ENCODE measurements at places on chromosomes 12 and 14.
A peak's percentile ranks its signal among the peaks of the same experiment; 100 is the strongest.

- DNase-seq: no peak
These were observed 133.5 kb downstream of the CPNE8 start for GRCh38 chr12:38771871-38772270.

GRCh38 chr14:93103392-93104080 lies 12.2 kb downstream of the ITPK1 start:
- DNase-seq: no peak

- DNase-seq: no peak
These were observed 165.3 kb downstream of the ALX1 start for GRCh38 chr12:85445060-85445938.

DNA sequence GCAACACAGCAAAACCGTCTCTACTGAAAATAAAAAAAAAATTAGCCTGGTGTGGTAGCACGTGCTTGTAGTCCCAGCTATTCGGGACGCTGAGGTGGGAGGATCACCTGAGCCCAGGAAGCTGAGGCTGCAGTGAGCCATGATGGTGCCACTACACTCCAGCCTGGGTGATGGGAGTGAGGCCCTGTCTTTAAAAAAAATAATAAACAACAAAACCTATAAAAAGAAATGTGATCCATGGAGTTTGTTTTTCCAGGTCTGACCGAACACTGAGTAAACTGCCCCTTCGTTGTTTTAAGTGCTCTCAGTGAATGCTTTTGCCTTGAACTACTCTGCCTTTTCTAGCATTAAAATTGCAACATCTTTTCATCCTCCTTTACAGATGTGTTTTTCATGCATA lies 76.8 kb downstream of the TESC start:
- no peak for DNase-seq

- no peak for DNase-seq
These were observed 15.5 kb downstream of the TPCN1 start for GRCh38 chr12:113236539-113237399.

GRCh38 chr12:57745485-57745881 lies 644 bp downstream of the TSPAN31 start:
- DNase-seq: no peak

- DNase-seq: no peak
These were observed 5.5 kb downstream of the NKX2-1 start for GRCh38 chr14:36514278-36515104.

DNA sequence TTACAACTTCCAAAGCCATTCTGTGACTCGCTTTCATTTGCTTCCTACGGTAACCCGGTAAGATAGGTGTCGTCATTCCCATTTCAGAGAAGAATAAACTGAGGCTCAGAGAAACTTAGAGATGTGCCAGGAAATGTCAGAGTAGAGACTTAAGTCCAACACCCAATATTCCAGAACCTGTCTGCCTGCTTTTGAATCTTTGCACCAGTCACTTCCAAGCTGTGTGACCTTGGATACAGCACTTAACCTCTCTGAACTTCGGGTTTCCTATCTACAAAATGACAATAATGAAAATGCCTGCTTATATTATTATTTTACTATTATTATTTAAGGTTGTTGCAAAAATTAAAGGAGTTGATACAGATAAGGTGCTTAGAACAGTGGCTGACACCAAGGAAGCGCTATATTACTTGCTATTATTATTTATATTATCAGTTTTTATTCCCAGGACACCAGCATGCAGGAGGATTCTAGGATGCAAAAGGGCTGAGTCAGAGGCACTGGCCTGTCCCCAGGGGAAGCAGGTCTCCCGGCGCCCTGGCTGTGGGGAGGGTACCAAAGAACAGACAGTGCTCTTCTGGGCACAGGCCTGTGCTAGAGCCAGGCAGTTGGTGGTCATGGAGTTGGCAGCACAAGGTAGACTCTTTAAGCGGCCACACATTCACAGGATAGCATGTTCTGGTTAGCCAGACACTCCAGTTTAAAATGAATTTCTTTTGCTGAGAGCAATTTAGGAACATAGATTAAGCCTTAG lies 5.4 kb downstream of the HSPB8 start:
- DNase-seq: no peak

DNA sequence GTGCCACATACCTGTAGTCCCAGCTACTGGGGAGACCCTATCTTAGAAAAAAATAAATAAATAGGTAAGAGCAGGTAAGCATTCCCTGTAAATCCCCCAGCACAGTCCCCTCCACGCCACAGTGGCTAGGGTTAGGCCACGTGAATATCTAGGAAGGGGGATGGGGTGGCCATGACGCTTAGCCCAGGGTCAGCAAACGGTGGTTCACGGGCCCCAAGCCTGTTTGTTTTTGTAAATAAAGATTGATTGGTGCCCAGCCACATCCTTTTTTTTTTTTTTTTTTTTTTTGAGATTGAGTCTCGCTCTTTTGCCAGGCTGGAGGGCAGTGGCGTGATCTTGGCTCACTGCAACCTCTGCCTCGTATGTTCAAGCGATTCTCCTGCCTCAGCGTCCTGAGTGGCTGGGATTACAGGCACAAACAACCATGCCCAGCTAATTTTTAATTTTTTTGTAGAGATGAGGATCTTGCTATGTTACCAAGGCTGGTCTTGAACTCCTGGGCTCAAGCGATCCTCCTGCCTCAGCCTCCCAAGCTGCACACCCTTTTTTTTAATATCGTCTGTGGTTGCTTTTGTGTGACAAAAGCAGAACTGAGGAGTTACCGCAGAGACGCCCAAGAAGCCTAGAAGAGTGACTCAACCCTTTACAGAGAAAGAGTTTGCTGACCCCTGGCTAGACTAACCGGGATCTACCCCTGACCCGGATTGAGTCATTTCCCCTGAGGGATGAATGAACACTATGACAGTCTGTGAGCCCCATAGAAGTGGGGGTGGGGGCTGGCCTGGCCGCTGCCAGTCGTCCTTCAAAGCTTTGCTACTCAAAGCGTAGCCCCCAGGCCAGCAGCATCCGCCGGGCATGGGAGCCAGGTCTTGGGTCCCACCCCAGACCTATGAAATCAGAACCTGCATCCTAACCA lies 113.7 kb upstream of the NCOR2 start:
- DNase-seq: peak; percentile 85

DNA sequence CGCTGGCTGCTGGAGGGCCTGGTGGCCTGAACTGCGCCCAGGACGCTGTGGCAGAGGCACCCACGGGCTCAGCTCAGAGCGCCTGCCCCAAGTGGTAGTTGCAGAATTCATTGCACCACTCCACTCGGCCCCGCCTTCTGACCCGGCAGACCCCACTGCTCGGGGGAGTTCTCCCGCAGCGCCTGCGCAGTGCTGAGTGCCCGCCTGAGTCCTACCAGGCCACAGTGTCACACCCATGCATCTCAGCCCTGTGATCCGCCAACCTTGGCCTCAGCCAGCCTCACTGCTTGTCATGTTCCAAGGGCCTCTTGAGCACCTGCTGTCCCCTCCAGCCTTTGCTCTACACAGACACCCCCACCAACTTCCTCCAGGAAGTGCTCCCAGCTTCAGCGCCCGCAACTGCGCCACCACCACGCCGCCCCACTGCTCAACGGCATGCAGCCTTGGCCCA lies 12.2 kb downstream of the DEGS2 start:
- no peak for DNase-seq

- DNase-seq: no peak
These were observed 172.9 kb downstream of the ZFP36L1 start for GRCh38 chr14:68619790-68620574.

GRCh38 chr14:93079321-93079720 lies 36.4 kb downstream of the ITPK1 start:
- no peak for DNase-seq

- DNase-seq: peak; percentile 67
These were observed 97.0 kb downstream of the TMEM30B start for GRCh38 chr14:61184112-61184511.

DNA sequence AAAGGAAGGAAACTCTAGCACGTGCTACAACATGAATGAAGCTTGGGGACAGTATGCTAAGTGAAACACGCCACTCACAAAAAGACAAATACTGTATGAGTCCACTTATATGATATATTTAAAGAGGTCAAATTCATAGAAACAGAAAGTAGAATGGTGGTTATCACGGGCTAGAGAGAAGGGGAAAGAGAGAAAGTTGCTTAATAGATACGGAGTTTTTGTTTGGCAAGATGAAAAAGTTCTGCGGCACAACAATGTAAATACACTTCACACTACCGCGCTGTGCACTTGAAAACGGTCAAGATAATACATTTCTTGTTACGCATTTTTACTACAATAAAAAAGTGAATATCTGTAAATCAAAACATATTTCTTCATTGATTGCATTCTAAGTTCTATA lies 37.3 kb downstream of the FBLN5 start:
- DNase-seq: no peak

GRCh38 chr12:32440120-32440865 lies 40.9 kb downstream of the FGD4 start:
- no peak for DNase-seq

- no peak for DNase-seq
These were observed 8.0 kb downstream of the AGAP2 start for GRCh38 chr12:57730336-57731067.

DNA sequence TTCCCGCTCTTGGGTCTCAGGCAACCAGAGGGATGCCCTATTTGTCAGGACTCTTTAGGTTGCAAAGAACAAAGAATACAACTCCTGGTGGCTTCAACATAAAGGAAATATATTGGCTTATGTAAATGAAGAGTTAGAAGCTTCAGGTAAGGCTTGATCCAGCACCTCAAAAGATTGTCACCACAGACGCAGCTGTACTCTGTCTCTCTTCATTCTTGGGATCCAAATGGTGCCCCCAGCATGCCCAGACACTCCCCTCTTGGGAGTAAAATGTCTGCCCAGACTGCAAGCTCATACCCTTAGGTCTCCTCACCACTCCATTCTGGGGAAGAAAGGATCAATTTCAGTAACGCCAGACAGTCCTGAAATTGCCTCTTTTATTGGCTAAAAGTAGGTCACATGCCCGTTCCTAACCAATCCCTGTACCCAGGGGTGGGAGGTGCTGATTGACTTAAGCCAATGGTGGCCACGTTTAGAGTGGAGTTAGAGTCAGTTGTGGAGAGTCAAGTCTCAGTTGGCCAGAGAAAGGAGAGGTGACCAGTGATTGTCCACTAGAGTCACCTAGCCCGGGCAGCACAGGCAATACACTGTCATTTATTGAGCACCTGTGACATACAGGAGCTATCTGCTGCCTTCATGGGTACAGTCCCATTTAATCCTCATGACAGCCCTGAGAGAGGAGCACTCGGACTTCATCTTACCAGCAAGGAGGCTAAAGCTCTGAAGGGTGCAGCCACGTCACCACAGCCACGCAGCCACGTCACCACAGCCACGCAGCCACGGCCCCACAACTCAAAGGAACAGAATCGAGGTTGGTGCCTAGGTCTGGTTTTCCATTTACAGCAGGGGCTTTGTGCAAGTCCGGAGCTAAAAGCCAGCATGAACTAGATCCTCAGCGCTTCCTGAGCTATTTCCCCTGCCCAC lies 19.7 kb upstream of the BEGAIN start:
- no peak for DNase-seq

- no peak for DNase-seq
These were observed 361.1 kb upstream of the CLEC14A start for GRCh38 chr14:38616959-38617358.

GRCh38 chr12:124376435-124376834 lies 81.5 kb downstream of the RFLNA start:
- no peak for DNase-seq

- peak; percentile 58 for DNase-seq
These were observed 4.8 kb downstream of the CD163 start for GRCh38 chr12:7498809-7499208.

DNA sequence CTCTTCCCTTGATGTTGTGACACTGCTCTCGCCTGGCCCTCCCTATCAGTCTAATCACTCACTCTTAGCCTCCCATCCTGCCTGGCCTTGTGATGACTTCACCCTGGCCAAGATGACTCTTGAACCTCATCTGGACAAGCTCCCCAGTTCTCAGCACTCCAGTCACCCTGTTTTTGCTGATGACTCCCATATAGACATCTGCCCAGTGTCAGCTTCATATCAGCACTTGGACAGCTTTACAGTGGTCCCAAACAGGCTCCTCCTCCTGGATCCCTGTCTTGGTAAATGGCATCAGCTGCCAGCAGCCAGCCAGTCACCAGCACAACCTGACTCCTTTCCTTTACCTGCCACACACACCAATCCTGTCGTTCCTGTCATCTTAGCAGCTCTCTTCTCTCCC lies 104.2 kb downstream of the POLR3B start:
- DNase-seq: no peak

DNA sequence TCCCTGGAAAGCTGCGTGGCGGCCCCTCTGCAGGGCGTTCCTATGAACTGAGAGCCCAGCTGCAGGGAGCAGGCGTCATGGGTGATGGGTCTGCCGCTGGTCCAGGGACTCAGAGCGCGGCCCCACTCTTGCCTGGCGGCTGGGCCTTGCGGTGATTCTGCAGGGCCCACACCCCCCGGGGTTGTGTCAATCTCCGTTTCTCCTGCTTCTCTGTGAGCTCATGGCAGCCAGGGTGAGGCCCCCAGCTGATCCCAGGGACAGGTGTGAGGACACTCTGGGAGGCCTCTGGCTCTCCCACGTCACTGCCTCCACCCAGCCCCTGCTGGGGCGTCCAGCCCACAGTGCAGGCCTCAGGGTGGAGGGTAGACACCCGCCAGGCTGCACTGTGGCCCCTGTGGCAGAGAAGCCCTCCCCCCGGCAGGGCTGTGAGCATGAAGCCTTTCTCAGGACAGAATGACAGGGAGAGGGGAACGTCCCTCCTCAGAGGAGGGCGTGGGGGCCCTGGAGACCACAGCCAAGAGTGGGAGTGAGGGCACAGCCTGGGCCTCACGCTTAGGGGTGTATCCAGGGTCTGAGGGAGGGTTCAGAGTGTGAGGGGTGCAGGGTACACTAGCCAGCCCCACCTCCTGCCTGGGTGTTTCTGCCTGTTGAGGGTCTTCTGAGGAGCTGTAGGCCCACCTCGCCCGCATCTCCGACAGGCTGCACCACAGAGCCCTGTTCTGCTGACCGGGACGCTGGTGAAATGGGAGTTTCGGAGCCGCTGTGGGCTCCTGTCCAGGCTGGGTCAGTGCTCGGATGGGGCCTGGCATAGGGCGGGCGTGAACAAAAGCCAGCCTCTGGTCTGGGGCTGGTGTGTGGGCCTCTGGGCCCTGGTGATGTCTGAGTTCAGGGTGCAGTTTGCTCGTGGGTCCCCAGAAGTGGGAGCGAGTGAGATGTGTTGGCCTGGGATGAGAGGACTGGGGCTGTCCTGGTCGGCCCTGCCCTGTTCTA lies 26.7 kb upstream of the CRIP2 start:
- DNase-seq: no peak

DNA sequence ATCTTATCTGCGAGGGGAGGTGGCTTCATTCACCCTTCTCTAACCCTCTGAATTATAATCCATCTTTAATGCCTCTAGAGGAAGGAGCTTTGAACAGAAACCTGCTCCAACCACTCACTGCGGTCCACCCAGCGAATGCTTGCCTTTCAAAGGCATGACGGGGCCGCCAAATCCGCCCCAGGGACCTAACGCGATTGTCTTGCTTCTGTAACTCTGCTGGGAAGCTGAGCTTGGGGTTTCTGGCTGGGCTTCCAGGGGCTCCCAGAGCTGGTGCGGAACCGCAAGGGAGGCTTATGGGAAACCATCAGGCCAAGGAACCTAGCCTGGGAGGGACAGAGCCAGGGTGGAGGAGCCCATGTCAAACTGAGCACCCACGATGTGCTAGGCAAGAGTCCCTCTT lies 231.2 kb upstream of the LHX5 start:
- DNase-seq: no peak

- DNase-seq: no peak
These were observed 20.5 kb upstream of the MGP start for GRCh38 chr12:14906114-14906513.

- no peak for DNase-seq
These were observed 29.7 kb downstream of the MGAT4C start for GRCh38 chr12:86226481-86226880.

GRCh38 chr12:124745891-124746570 lies 117.6 kb downstream of the SCARB1 start:
- DNase-seq: peak; percentile 89

Measured in stromal cell of bone marrow (primary cell).